Activated CD8-positive, alpha-beta memory T cell treated with anti-CD3 and anti-CD28 coated beads, Interleukin-2, amount 50 U/mL, for 48 hours (primary cell): ENCODE measurements at places on chromosomes 7 and 10.

GRCh38 chr10:82206831-82207230, 331.8 kb downstream of the NRG3 start:
- no peak for DNase-seq

DNA sequence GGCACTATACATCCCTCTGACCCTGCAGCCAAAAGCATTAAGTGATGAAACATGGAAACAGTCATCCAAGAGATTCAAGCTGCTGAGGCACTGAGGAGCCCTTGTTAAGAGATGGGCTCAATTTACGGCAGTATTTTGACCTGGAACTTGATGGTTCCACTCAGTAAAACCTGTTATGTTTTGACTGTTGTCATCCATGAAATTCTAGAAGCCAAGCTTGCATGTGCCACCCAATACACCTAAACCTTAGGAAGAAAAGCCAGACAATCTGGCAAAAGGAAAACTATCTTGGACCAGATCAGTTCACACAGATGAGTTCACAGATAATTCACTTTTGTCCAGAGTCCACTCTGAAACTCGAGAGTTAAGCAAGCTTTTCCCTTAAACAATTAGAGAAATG, 53.2 kb downstream of the ICA1 start:
- no peak for DNase-seq

- no peak for DNase-seq
These were observed 9.4 kb upstream of the ANKRD22 start for GRCh38 chr10:88861036-88861435.

GRCh38 chr10:105834261-105835059, 1193.4 kb downstream of the SORCS3 start:
- no peak for DNase-seq

- DNase-seq = no peak
These were observed 161.5 kb downstream of the MAD1L1 start for GRCh38 chr7:2071133-2071832.

- DNase-seq = peak; percentile 22
These were observed 35.5 kb upstream of the VCL start for GRCh38 chr10:73962386-73962785.

DNA sequence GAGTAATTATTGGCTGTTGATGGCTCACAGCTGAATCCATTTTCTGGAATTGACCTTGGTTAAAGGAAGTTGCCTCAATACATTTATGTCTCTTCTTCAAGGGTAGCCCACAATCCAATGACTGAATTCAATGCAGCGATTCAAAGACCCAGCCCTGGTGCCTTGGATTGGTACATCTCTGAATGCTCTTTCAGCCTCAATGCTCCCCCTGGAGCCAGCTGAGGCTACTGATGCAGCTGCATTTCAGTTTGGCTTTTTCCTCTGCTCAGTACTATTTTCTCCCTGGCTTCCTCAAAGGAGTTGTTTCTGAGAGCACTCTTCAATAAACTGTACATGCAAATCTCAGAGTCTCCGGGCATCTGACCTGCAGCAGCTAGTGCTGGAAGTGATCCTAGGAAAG, 633 bp upstream of the EBLN1 start:
- DNase-seq = no peak

- DNase-seq = no peak
These were observed 826.3 kb upstream of the MBL2 start for GRCh38 chr10:53598914-53599313.

DNA sequence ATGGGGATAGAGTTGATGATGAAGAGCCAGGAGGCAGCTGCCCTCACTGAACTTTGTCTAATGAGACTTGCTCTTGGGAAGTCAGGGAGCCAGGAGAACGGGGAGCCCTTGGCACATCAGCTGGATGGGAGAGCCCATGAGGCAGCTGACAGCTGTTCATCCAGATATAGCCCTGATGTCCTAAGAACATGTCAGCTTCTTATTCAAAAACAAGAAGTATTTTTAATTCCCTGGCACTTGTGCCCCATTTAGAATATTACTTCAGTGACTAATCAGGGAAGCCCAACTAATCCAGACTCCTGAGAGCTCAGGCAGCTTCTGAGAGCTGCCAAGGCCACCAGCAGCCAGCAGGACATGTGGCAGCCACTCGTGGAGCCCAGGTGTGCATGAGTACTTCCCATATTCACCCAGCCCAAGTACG, 363.4 kb downstream of the GRID1 start:
- DNase-seq = no peak

GRCh38 chr10:8095959-8096358, 41.5 kb downstream of the GATA3 start:
- peak; percentile 66 for DNase-seq

DNA sequence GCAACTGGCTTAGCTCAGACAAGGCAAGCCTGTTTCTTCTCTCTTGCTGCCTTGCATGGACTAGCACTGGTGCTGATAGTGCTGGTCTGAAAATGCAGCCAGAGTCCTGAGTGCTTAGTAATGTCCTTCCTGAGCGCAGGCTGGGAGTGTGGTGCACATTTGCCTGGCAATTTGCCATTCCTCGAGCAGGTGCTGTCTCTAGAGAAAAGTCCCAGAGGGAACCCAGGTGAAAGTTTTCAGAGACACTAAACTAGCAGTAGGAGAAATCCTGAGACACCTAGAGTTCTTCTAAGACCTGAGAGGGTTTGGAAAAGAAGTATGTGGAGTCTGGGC, 1.9 kb downstream of the SFTPD start:
- DNase-seq = no peak

DNA sequence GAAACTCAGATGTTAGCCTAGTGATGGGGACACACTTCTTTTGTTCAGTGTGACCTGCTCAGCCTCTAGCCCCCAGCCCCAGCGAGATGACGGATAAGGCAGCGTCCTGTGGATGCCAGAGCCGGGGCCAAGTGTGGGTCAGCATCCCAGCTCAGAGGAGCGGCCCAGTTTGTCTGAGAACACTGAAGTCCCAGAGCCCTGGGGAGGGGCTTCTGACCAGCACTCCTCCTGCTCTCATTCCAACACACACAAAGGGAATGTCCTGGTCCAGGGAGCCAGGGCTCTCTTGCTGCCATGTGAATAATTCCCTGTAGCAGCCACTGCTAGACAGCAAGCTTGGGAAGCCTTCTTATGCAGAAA, 4.5 kb upstream of the ATP6V0E2 start:
- no peak for DNase-seq

- no peak for DNase-seq
These were observed 56.0 kb downstream of the UBE2H start for GRCh38 chr7:129896568-129897382.

- no peak for DNase-seq
These were observed 173.9 kb downstream of the ELFN1 start for GRCh38 chr7:1843921-1844335.

DNA sequence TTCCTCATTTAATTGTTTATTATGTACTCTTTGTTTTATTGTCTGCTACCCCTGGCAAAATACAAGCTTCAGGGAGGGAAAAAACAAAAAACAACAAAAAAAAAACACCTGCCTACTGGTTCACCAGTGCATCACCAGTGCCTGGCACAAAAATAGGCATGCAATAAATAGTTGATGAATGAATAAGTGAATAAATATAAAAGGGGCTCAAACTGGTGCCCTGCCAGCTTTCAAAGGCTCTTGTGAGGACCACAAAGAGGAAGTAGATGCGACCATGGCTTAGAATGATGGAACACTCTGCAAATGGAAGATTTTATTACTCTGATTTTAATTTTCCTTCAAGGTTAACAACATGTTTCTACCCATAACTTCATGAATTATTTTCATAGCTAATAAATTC, 213.0 kb upstream of the INHBA start:
- DNase-seq = no peak

DNA sequence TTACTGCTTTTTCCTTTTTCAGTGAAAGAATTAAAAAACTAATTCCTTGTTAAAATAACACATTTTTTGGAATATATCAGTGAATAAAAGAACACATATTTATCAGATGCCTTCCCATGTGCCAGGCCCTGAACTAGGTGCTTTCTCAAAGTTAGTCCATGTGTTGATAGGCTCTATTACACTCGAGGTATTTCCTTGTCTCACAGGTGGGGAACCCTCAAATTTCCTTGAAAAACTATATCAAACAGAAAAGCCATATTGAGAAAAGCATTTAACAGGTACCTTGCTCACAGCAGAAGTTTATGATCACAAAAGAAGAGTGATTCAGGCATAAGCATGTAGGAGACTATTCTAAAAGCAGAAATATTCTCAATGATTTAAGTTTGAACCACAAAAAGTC, 75.6 kb upstream of the OGDHL start:
- no peak for DNase-seq

DNA sequence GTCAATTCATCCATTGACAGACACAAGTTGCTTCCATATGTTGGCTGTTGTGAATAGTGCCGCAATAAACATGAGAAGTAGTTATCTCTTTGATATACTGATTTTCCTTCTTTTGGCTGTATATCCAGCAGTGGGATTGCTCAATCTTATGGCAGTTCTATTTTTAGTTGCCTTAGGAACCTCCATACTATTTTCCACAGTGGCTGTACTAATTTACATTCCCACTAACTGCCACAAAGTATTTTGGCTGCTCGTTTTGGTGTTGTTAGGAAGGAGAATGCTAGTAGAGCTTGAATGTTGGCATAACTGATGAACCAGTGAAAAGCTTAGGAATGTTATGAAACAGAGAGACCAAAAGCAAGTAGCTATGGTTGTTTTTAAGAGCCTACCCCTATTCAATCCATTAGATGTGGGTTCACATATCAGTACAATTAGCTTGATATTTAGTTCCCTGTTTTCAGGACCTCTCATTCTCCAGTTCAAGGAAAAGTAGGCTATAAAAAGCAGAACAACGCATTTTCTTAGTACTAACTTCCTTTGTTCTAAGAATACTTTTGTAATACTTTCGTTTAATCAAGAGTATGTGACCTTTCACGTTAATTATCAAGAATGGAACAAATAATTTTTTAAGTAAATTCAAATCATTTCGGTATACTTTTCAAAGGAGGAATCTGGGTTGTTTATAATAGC, 100.3 kb downstream of the FAS start:
- no peak for DNase-seq

DNA sequence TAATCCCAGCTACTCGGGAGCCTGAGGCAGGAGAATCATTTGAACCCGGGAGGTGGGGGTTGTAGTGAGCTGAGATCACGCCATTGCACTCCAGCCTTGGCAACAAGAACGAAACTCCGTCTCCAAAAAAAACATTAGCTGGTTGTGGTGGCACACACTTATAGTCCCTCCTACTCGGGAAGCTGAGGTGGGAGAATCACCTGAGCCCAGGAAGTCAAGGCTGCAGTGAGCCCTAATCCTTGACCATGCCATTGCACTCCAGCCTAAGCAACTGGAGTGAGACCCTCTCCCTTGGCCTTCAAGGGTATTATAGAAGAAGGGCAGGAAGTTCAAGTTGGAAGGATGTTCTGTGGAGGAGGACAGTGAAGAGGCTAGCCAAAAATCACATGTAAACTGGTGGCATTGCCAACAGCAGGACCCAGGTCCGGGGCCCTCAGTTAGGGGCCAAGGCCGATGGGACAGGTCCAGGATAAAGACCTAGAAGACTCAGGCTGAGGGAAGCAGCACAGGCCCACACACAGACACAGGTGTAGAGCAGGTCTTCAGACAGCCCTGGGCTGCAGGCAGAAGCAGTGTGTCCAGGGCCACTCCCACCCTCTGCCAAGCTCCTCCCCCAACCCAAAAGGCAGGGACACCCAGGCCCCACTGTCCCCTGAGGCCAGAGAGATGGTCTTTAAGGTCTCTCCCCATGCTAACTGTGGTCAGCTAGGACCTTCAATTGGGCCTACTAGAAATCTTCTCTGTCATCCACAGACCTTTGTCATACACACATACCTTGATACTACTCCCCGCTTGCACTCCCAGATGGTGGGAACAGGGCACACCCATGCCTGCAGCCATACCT, 8.4 kb upstream of the SAMD8 start:
- DNase-seq = no peak

DNA sequence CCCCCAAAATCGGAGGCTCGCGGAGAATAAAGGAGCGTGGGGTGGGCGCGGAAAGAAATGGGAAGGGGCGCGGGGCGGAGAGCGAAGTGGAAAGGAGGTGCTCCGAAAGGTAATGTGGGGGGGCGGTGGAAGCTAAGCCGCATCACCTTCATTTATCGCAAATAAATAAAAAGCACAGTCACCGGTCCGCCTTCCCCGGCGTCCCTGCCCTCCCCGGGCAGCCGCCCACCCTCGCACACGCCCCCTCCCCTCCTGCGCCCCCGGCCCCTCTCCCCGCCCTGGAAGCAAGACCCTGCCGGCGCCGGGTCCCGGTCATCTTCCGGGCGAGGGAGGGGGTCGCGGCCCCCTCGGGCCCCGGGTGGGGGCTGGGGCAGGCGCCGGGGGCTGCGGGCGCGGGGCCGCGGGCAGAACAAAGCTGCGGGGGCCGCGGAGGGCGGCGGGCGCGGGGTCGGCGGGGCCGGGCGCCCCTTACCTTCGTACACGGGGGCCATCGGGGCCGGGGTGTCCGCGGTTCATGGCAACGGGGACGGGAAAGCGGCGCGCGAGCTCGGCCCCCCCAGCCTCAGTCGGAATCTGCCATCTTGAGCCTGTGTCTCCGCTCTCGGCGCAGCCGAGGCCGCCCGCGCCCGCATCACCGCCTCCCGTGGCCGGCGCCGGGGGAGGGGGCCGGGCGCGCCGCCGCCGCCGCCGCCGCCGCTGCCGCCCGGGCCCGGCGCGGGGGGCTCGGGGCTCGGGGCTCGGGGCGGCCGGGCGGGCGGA, 486 bp downstream of the HIPK2 start:
- DNase-seq = peak; percentile 67

- no peak for DNase-seq
These were observed 102.1 kb downstream of the POLL start for GRCh38 chr10:101485681-101486554.

DNA sequence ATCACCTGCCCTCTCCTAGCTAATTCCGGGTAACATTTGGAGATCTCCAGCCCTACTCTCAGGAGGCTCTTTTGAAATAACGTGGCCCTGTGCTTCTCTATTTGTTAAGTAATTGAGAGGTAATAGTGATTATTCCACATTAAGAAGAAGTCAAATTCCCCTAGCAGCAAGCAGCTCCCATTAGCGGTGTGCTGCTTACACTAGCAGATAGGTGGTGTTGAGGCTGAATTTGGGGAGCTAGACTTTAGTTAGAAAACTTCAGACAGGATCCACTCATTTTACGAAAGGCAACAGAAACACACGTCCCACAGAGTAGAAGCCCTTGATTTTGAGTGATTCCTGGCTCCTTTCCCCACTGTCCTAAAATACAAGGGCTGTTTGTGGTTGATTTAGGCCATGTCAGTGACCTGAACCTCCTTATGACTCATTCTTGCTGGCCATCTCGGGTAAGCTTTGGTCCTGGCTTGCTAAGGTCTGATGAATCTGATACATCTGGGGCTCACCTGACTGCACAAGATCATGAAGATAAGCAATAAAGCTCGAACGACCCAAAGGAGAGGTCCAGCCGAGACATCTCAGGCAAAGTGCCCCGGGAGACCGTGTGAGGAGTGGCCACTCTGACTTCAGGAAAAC, 77.2 kb downstream of the FAM204A start:
- DNase-seq = no peak
